Activated gamma-delta T cell treated with anti-CD3 and anti-CD28 coated beads, Interleukin-2, amount 50 U/mL, for 16 hours (primary cell): ENCODE measurements at places on chromosomes 6 and 20.

DNA sequence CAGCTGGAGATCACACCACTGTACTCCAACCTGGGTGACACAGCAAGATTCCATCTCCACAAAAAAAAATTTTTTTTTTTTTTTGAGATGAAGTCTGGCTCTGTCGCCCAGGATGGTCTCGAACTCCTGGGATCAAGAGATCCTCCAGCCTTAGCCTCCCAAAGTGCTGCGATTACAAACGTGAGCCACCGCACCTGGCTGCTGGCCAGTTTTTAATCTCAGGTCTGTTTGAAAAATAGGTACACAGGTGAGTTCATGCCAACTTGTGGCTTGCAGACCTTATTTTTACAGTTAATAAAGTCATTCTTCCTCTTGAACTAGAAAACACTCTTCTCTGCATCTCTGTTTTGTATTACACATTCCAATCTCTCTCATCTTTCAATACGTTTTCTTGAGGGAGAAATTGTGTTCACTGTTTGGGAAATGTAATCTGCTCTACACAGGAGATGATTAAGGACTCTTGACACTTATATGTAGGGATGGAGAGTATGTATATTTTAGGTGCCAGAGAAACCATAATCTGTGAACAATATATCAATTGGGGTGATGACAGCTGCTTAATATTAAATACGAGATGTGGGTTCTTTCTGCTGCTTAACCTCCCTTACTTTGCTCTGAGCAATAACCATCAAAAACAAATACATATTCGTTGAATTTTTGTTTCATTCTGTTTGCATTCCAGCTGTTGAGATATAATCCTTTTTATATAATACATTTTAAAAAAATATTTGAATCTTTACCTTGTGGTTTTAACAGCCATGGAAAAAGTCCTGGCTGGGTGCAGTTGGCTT is 17.7 kb upstream of the RIPOR3 start:
- no peak for DNase-seq

DNA sequence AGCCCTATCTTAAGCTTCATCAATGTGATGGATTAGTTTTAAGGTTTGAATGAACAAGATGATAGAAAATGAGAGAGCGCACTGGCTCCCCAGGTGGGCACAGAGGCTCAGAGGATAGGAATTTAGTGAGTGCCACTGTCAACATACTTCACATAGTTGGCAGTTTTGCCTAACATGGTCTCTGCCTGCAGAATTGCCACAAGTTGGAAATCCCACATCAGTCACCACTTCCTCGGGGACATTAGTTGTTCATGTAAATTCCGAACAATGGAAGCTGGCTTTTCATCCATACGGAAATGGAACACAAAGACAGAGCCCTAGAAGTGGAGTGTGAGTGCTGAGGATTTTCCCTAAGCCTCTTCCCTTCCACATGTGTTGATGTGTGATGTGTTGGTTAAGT is 123.9 kb upstream of the PHACTR1 start:
- no peak for DNase-seq

- no peak for DNase-seq
Observed at GRCh38 chr6:83853178-83854000, at the start of gene RIPPLY2. RIPPLY2 (plus strand) TSS chr6:83853360; CDS start chr6:83853417, 57 bp downstream.

DNA sequence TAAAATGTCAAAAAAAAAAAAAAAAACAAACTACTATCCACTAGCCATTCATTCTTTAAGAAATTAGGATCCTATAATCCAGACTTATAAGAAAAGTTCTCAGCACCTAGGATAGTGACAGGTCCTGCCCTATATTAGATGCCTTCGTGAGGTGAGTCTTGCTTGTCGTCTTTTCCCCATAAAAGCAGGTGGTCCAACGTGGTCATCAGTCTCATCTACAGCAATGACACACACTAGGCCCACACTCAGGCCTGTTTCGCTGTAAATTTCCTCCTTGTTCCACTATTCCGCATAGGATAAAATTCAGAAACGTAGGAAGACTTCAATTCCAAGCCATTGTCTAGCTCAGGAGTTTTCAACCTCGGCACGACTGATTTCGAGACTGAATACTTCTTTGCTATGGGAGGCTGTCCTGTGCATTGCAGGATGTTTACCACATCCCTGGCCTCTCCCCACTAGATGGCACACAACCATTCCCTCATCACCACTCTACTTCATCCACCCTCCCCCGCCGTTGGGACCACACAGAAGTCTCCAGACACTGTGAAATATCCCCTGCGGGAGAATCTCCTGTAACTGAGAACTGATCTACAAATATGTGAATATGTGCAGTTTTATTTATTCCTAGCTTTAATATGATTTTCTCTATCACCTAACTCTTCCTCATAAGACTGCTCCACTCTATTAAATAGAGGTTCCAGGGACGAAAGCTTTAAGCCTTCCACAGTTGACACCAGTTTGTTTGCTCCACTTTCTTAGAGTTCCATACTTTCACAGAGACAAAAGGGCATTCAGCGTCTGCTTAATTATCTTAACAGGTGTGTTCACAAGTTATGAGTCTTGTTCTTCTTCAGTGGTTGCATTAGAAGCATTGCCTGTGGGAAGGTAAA is 346.3 kb downstream of the BMP2 start:
- no peak for DNase-seq

DNA sequence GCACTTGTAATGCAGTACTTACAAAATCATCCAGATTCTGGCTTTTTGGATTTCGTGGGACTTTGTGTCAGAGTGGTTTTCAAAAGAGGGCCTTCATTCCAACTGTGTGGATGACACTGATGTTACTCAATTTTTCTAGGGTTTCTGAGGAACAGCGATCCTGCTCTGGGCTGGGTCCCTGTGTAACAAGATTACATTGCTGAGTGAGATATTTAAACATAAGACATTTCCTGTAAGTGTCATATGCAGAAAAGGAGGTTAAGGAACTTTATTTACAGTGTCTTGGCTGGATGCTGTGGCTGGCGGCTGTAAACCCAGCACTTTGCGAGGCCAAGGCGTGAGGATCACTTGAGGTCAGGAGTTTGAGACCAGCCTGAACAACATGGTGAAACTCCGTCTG is 6.7 kb downstream of the ZFAND3 start:
- no peak for DNase-seq

- DNase-seq = no peak
Observed at GRCh38 chr6:119493980-119494379, 144.4 kb upstream of the MAN1A1 start.

DNA sequence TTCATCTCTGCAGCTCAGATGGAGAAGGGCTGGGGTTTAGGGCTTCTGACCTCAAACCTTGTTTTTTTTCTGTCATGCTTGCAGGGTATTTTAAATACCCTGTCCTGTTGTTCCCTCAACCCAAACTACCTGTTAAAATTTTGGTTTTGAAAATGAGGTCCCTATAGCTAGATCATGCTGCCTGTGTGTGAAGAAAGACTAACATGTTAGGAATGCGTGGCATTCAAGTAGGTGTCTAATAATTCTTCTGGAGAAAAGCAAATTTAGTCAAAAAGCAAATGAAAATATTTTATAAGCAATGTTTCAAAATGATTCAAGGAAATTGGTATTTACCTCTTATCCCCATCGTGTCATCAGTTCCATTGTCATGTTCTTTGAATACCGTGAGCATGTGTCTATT is 77.2 kb upstream of the C20orf144 start:
- no peak for DNase-seq
